ENCODE measurements at places on chromosomes 7 and 10.

GRCh38 chr7:96989859-96990317 lies 15.5 kb upstream of the DLX6 start:
- no peak for DNase-seq

DNA sequence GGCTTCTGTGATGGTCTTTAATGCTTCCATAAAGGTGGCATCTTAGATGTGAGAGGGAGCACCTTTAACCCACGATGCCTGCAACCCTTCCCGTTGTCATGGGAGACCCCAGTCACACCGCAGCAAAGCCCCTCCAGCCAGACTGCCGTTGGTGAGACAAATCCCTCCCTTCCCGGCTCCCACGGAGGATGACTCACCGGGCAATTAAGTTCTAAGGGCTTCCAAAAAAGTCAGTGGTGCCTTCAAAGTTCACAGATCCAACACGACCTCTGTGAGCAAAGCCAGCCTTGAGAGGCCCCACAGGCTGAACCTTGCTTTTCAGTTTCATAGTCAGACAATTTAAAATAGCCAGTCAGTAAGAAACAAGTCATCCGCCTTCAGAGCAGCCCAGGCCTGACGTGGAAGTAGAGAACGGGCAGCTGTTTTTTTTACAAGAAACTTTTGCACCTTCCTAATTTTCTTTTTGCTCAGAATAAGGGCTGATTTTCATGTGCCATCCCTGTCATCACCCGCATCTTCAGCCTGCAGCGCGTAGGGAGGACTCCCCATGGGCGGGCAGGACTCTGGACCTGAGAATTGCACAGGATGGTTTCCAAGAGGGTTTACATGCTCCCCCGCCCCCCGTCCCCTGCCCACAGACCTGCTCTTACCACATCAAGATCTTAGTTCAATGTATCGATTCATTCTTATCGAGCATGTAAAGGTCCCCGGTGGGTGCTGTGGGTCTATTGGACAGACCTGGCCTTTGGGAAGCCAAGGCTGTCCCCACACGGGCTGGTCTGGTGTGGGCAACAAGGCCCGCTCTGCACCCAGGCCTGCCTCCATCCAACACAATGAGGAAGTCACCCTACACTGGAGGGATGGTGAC lies 333.9 kb downstream of the DNAJB6 start:
- no peak for DNase-seq

DNA sequence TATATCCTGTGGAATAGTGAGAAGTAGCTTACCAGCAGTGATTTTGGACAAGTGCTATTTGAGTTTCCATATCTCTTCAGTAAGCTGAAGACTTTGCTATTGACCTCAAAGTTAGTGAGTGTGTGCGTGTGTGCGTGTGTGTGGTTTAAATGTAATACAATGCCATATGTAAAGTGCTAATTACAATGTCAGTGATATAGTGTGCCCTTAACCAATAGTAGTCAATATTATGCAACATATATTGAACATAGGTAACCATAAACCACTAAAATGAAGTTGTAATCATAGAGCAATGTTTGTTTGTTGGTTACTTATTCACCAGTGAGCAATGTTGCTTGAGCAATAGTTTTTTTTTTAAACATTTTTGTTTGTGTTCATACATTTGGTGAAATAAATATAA lies 309.4 kb downstream of the NXPH1 start:
- no peak for DNase-seq

DNA sequence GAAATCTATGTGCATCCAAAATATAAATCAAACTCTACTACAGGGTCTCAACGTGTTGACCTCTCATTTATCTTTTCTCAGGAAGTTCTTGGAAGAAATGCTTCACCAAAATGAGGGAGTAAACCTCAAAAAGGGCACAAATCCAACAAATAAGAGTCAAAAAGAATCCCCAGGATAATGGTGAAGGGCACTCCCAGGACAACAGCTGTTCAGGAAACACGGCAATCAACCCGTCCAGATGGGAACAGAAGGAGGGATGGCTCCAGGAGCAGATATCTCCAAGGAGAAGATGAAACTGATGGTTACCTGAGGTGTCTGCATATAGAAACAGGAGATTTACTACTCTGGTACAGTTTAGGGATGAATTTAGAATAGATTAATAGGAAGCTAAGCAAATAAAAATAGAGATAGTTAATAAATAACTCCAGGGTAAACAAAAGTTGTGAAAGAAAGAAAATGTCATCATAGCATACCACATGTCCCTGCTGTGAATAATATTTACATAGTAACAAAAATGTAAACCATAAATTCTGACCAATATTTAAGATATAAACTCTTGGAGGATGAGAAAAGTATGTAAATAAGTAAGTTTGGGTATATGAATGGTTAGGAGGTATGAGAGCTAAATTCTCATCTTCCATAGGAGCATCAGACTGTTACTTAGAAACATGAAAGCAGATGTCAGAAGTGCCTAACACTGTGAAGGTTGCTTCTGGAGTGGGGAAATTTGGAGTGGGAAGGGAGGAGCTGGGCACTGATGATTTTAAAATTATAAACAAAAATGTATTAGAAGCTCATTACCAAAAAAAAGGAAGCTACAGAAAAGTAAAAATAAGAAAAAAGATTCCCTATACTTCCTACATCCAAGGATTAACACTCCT lies 237.5 kb upstream of the HPS1 start:
- no peak for DNase-seq

DNA sequence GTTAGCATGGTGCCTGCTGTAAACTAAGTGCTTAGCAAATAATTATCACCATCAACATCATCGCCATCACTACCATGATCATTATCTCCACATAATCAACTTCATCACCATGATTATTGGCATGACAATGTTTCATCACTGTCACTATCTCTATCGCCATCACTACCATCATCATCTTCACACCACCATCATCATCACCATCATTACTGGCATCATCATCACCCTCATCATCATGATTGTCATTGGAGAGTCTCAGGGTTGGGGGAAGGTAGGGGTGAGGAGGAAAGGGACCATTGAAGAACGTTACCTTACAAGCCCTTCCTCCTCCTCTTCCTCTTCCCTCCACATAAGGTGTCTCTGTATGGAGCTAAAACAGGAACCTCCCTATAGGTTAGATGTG lies 54.9 kb upstream of the GPR26 start:
- DNase-seq: no peak

DNA sequence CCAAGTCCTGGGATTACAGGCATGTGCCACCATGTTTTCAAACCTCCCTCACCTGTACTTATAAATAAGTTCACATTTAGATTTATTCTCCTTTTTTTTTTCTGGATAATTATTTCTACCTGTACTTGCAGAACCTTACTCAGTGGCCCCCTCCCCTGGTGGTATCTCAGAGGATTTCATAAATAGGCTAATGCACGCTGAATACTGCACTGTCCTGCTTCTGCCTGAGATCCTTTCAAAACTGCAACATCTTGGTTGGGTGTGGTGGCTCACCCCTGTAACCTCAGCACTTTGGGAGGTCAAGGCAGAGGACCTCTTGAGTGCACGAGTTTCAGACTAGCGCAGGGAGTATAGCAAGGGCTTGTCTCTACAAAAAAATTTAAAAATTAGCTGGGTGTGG lies 4.6 kb upstream of the BLVRA start:
- no peak for DNase-seq

DNA sequence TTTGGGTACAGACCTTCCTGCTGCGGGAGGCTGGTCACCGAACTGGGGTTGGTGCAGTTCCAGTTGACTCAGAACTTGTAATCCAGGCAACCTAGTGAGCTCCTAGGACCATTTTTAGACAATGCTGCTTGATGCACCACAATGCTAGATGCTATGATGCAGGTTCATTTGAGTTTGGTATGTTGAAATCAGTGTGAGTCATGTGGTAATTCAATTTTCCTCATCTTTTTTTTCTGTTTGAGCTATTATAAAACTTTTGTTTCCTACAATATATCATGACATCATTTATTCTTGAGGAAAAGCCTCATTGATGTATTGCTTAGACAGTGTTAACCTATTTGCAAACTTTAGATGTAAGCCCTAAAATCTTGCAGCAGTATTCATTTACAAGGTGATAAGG lies 40.9 kb upstream of the MTPN start:
- DNase-seq: no peak

- no peak for DNase-seq
Observed at GRCh38 chr10:48266528-48266927, 8.0 kb downstream of the FRMPD2 start.

GRCh38 chr10:124709861-124710260 lies 34.3 kb downstream of the FAM53B start:
- DNase-seq: no peak

GRCh38 chr10:73366381-73367298 lies 8.0 kb upstream of the CFAP70 start:
- no peak for DNase-seq

DNA sequence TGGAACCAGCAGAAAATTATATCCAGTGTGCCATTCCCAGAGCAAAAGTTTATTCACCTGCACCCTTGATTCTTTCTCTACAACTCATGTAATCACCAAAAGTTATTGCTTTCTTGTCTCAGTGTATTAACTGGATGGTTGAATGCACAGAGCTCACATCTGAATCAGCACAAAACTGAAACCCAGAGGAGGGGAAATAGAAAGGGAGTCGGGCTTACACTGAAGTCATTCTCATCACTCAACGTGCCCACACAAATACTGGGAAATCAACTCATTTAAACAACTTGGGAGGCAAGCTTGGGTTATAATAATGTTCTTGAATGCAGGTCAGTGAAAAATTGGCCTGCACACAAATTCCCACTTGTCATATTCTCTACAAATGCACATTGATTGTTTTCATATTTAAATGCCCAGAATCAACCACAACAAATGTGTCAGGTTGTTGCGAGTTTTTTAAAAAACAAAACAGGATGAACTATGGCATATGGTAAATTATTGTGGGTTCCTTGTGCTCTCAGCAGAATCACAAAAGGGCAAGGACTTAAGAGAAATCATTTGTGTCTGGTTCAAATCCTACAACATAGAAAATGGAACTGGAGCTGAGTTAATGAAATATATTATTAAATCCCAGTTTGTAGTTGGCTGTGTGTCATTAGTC lies 125.9 kb upstream of the NOBOX start:
- no peak for DNase-seq

DNA sequence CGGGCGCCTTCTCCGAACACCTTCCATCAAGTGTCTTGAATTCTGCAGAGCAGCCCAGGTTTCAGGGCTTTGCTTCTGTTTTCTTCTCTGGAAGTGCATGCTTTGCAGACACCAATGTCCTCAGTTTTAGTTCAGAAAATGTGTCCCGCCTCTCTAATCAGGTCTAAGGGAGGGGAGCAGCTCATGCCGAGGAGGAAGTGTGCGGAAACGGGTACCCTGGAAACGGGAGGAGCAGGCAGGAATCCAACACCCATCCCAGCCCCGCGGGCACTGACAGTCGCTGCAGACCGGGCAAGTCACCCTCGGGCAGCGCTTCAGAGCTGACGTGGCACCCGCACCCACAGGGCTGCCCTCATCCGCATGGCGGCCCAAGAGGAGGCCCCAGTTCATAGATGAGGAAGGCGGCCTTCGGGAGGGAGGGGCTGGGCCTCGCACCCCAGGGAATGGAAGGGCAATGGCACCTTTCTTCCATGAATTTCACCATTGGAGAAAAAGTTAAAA lies 338.7 kb downstream of the DNAJB6 start:
- DNase-seq: no peak

DNA sequence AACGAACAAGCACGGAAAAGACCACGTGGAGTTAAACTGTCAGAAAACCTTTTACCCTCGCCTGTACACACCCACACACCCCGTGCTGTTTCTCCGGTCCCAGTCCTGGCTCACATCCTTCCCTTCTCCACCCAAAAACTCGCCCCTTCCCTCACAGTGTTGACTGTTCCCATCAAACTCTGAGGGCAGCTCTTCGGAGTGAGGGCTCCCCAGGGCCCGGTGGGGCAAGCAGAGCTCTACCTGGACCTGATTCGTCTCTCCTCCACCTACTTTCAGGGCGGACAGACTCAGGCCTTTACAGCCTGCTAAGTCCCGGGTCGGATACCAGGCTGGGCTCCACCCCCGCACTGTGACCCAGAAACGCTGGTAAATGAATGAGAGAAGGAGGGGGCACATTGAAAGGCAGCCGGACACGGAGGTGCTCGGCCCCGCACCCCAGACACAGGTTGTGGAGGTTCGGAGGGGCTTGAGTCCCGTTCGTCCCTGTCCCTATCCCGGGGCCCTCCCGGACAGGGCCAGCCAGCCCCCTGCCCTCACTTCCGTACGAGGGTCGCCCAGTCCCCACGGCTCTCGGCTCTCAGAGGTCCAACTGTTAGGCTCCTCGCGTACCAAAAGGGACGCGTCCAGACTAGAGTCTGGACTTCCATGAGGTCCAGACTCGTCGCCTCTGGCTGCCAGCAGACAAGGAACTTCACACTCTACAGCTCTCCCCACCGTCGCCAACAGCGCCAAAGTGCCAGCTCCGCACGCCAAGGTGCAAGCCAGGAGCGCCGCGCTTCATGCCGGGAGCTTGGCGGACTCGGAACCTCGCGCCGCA lies 31.7 kb upstream of the ASL start:
- peak; percentile 28 for DNase-seq

DNA sequence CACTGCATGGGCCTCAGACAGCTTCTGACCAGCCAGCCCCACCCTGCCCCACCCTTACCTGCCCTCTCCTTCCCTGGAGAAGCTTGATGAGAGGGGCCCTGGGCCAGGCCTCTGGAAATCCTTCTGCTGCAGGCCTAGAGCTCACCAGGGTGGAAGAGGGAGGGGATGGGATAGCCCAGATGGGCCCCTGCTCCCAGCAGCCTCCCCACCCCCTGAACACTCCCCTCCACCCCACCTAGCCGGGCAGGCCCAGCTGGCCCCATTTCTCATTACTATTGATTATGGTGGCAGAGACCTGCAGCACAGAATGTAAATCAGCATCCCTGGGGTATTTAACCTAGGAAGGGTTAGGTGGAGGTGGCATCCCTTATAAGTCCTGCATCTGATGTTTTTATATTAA lies 11.6 kb upstream of the RET start:
- DNase-seq: no peak

GRCh38 chr10:67852761-67853160 lies 14.8 kb upstream of the DNAJC12 start:
- DNase-seq: no peak

GRCh38 chr7:13198727-13199126 lies 511.3 kb downstream of the ARL4A start:
- DNase-seq: no peak

DNA sequence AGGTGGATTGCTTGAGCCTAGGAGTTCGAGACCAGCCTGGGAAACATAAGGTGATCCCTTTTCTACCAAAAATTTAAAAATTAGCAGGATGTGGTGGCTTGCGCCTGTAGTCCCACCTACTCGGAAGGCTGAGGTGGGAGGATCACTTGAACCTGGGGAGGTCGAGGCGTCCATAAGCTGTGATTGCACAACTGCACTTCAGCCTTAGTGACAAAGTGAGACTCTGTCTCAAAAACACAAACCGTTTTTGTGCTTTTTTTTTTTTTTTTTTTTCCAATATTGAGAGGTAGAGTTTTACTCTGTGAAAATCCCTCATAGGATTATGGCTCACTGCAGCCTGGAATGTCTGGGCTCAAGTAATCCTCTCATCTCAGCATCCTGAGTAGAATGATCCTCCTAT lies 14.1 kb downstream of the CCAR1 start:
- DNase-seq: no peak

DNA sequence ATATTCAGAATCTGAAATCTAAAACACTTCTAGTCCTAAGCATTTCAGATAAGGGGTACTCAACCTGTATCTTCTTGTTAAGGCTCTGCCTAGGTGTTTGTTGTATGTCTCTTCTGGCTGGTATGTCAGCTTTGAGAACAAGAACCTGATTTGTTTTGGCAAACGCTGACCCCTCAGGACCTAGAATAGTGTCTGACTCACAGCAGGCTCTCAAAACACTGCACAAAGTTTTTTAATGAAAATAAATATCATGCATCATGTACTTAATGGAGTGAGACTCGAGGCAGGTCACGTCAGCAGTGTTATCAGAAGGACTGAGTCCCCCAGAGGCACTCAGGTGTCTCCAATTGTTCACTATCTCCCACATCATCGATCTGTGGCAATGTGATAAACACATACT lies 99.1 kb downstream of the GLI3 start:
- DNase-seq: no peak
